ENCODE measurements at places on chromosomes 7 and 10.

DNA sequence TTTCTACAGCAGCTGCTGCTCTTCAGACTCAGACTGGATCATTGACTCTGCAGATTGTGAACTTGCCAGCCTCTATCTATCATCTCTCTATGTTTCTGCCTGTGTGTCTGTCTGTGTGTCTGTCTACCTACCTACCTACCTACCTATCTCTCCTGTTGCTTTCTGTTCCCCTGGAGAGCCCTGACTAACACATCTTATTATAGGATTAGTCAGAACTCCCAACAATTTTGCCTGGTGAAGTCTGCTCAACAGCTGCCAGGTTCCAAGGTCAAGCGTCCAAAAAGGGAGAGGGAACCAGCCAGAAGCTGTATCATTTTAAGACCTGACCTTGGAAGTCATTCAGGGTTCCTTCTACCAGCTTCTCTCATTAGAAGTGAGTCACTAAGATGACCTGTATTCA lies 579.0 kb upstream of the DPP6 start:
- no peak for DNase-seq

DNA sequence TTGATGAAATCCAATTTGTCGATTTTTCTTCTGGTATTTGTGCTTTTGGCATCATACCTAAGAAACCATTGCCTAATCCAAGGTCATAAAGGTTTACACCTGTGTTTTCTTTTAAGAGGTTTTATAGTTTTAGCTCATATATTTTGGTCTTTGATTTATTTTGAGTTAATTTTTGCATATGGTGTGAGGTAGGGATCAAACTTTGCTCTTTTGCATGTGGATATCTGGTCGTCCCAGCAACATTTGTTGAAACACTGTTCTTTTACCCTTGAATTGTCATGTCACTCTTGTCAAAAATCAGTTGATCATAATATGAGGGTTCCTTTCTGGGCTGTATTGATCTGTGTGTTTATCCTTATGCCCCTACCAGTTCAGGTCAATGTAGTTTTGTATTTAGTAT lies 232.5 kb upstream of the SH2B2 start:
- no peak for DNase-seq

DNA sequence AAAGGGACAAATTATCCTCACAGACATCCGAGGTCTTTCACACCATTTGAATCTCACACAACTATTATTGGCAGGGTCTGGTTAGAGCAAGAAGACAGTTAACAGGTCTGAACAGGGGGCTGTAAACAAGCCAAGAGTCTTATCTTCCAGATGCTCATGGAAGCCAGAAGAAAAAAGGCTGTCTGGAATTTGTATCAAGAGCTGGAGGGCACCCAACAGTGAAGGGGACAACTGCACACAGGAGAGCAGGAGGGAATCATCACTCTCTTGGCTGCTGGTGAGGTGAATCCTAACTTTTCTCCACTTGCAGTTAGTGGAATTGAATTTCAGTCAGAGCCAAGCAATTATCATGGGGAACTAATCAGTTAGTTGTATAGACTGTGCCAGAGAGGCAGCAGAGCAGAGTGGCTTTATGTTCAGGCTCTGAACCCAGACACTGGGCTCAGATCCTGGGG lies 880.2 kb upstream of the AUTS2 start:
- DNase-seq, result no peak

DNA sequence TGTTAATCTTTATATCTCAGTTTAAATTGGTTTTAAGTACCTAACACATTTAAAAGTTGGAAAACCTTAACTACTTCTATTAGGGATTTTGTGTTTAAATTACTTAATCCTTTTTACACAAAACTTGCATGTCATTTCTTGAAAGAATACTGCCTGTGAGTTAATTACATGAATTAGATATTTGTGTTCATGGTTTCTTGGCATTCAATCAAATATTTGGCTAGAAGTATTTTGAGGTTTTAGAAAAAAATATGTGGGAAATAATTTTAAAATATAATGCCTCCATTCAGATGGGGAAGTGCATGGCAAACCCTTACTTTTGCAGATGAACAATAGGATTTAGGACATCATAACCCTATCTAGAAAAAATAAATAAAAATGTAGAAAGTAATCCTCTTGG lies 186.5 kb upstream of the SEMA3E start:
- no peak for DNase-seq

- no peak for DNase-seq
These were observed 234.5 kb downstream of the TCERG1L start for GRCh38 chr10:131077031-131077430.

GRCh38 chr10:113153493-113154102 lies 203.6 kb downstream of the TCF7L2 start:
- no peak for DNase-seq

GRCh38 chr7:130180571-130181262 lies 24.5 kb downstream of the TMEM209 start:
- no peak for DNase-seq

GRCh38 chr10:31942435-31942834 lies 13.8 kb upstream of the ARHGAP12 start:
- DNase-seq, result no peak

- no peak for DNase-seq
These were observed 23.0 kb downstream of the CRPPA start for GRCh38 chr7:16398146-16399017.

- no peak for DNase-seq
These were observed 37.3 kb upstream of the CXCL12 start for GRCh38 chr10:44422153-44422552.

GRCh38 chr10:114073395-114074186 lies 29.9 kb downstream of the ADRB1 start:
- DNase-seq, result no peak

DNA sequence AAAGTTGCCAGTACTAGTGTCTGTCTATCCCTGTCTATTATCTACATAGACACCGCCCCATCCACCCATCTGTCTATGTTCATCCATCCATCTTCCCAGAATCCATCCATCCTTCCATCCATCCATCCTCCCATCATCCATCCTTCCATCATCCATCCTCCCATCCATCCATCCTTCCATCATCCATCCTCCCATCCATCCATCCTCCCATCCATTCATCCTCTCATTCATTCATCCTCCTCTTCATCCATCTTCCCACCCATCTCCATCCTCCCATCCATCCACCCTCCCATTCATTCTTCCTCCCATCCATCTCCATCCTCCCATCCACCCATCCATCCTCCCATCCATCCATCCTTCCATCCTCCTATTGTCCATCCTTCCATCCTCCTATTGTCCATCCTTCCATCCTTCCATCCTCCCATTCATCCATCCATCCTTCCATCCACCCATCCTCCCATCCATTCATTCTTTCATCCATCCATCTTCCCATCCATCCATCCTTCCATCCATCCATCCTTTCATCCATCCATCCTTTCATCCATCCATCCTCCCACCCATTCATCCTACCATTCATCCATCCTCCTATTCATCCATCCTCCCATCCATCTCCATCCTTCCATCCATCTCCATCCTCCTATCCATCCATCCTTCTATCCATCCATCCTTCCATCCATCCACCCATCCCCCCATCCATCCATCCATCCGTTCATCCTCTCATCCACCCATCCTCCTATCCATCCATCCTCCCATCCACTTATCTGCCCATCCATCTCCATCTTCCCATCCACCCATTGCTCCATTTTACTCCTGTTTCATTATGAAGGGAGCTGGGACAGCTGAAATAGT lies 14.7 kb upstream of the LEP start:
- no peak for DNase-seq

- no peak for DNase-seq
These were observed 3.8 kb downstream of the POLM start for GRCh38 chr7:44078521-44078920.

DNA sequence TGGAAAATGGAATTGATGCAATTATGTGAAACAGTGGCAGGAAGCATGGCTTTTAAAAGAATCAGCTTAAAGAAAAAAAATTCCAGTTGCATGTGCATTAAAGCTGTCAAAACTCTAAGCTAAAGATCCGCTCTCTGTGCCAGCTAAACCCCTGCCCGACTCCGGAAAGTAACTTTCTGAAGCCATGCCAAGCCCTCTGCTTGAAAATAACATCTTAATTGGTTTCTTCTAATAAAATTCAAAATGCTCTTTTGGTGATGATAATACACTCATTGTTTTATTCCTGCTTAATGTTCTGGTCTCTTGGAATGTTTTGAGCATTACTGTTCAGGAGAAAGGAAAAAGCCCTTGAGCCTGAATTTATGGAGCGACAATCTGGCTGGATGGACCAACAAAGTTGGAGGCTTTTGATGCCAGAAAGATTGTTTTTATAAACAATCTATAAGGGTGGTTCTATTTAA lies 11.7 kb downstream of the SEMA3C start:
- DNase-seq, result no peak

- no peak for DNase-seq
These were observed 3.7 kb upstream of the TRIP6 start for GRCh38 chr7:100863406-100863950.

- no peak for DNase-seq
These were observed 8.0 kb upstream of the ELFN1 start for GRCh38 chr7:1662101-1662500.

DNA sequence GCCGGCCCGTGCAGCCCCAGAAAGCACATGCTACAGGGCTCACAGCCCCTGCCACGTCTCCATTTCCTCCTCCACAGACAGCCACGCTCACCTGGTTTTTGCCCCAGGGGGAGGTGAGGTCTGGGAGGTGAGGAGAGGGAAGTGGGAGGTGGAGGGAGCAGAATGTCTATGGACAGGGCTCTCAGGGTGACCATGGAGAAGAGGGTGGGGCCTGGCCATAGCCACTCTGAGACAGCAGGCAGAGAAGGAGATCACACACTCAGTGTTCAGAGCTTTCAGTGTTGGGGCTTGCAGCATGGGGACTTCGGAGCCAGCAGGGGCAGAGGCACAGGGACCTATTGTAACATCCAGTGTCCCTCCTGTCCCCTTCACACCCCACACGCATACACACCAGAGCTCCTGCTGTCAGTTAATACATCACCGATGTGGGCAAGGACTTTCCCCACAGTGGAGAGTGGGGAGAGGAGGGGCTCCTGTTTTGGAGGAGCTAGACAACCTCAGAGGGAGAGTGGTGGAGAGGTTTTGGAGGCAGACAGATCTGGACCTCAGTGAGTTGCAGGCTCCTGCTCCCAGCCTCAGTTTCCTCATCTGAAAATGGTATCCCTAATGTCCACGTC lies 14.4 kb downstream of the WDFY4 start:
- no peak for DNase-seq

Data from DMS153 (cell line).